Spleen (tissue), 13 donors: ENCODE measurements at places on chromosomes 3 and 15. TPM values are rescaled to one million over a fixed set of nuclear protein-coding genes. Genes with fewer than 3 reads are reported as not detected.

DNA sequence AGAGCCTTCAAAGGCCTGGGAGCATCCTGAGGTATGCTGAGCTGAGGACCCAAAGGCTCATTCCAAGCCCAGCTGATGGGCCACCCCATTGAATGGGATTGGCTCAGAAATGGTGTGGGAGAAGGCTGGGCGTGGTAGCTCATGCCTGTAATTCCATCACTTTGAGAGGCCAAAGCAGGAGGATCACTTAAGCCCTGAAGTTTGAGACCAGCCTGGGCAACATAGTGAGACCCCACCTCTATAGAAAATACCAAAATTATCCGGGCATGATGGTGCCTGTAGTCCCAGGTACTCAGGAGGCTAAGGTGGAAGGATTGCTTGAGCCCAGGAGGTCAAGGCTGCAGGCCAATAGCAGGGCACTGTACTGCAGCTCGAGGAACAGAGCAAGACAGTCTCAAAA is 43.8 kb upstream of the ADAMTSL3 start:
- no peak overlapping the region for H3K27ac ChIP-seq
- H3K4me3 ChIP-seq = no peak overlapping the region
- no peak for DNase-seq
- no peaks in the 10 kb centered on the region for H3K36me3 ChIP-seq

GRCh38 chr15:75694241-75695182 is 18.1 kb downstream of the CSPG4 start:
- H3K27ac ChIP-seq = no peak overlapping the region
- H3K36me3 ChIP-seq = no peaks in the 10 kb centered on the region
- H3K4me3 ChIP-seq = no peak overlapping the region
- H3K27me3 ChIP-seq = peaks cover 12% of the 10 kb centered on the region
- DNase-seq = peak; percentile 74
- H3K4me1 ChIP-seq = peaks cover 49% of the 10 kb centered on the region

GRCh38 chr3:171251835-171252234 is 208.4 kb downstream of the TNIK start:
- no peak overlapping the region for H3K27ac ChIP-seq
- H3K4me1 ChIP-seq = no peaks in the 10 kb centered on the region
- H3K27me3 ChIP-seq = no peaks in the 10 kb centered on the region
- H3K4me3 ChIP-seq = no peak overlapping the region
- DNase-seq = no peak
- no peaks in the 10 kb centered on the region for H3K36me3 ChIP-seq

- H3K4me3 ChIP-seq = no peak overlapping the region
- no peaks in the 10 kb centered on the region for H3K36me3 ChIP-seq
- no peak for DNase-seq
Measured at GRCh38 chr15:89067751-89068150, 20.5 kb upstream of the ABHD2 start.

The SLC7A14 gene
- polyA plus RNA-seq = not detected

- no peak for DNase-seq
- H3K4me1 ChIP-seq = no peaks in the 10 kb centered on the region
- no peaks in the 10 kb centered on the region for H3K36me3 ChIP-seq
- no peak overlapping the region for H3K27ac ChIP-seq
- H3K4me3 ChIP-seq = no peak overlapping the region
Measured at GRCh38 chr15:93603550-93603949, 514.5 kb upstream of the RGMA start.

GRCh38 chr3:143590660-143591059 is 257.6 kb downstream of the SLC9A9 start:
- peaks cover 5% of the 10 kb centered on the region for H3K4me1 ChIP-seq
- H3K27me3 ChIP-seq = no peaks in the 10 kb centered on the region
- H3K27ac ChIP-seq = no peak overlapping the region

The QRICH1 gene
- 48.4 TPM for polyA plus RNA-seq

The DNASE1L3 gene
- 102 TPM for polyA plus RNA-seq

GRCh38 chr3:196650740-196651311 is 11.3 kb downstream of the NRROS start:
- H3K36me3 ChIP-seq = peaks cover 21% of the 10 kb centered on the region
- H3K27ac ChIP-seq = peak overlapping the region; percentile 27
- no peak overlapping the region for H3K4me3 ChIP-seq
